NCI-H524 treated with DMSO at 0.1 percent for 48 hours (cell line): ENCODE measurements at places on chromosomes 1 and 21.
A peak's percentile ranks its signal among the peaks of the same experiment; 100 is the strongest.

GRCh38 chr1:208002078-208002477 lies 91.2 kb upstream of the CD34 start:
- no peak for DNase-seq

- no peak for DNase-seq
Measured at GRCh38 chr1:182484531-182485257, 34.7 kb downstream of the RGSL1 start.

- DNase-seq = no peak
Measured at GRCh38 chr1:245258271-245258920, 103.6 kb downstream of the KIF26B start.

DNA sequence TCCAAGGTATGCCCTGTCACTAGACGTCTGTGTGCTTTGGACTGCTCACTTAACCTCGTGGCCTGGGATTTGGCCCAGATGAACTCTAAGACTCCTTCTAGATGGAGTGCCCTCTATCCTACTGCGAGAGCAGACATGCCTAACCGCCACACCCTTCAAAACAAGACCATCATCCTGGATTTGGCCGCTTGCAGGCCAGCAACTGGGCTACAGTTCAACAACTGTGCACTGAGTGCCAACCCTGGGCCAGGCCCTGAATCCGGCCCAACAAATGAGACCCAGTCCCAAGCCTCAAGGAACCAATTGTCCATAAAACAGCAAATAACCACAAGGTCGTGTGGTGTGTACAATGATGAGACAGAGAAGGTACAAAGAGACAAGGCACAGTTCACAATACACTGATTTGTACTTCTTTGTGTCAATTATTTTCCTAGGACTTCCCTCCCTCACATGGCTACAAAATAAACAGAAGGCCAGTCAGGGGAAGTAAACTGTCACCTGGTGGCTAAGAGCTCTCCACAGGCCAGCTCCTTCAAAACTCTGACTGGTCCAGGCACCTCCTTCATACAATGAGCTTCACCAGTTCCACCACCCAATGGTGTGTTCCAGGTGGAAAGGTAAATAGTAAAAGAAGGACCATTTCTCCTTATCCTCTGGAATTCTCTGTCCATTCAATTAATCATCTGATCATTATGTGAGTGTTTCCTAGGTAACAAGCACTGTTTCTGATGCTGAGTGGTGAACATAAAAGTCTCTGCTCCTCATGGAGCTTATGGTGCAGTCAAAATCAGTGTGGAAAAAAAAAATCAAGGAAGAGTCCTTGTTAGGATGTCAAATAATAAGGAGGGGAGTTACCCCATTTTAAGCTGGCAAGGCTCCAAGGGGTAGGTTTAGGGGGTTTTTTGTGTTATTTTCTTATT lies 60.4 kb downstream of the CAPZB start:
- no peak for DNase-seq

DNA sequence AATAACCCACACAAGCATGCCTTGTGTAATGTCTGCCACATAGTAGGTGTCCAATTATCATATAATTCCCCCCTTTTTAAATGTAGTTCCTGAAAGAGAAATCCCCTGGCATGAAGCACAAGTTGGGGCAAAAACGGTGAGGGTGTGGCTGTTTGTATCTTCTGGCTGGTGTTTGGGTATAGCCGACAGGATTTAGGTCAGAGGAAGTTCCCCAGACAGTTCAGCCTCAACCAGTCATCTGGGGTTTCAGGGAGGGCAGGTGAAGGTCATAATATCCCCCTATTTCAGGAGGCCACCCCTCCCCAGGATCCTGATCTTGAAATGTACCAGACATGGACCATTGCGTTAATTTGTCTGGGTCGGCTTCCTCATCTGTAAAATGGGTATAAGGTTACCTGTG lies 29.1 kb upstream of the JUN start:
- DNase-seq = no peak

GRCh38 chr1:1166642-1167397 lies 6.9 kb upstream of the TTLL10 start:
- DNase-seq = no peak

- no peak for DNase-seq
Measured at GRCh38 chr1:25556791-25557476, 13.5 kb downstream of the LDLRAP1 start.

- no peak for DNase-seq
Measured at GRCh38 chr1:85824066-85824840, 116.0 kb upstream of the ZNHIT6 start.

DNA sequence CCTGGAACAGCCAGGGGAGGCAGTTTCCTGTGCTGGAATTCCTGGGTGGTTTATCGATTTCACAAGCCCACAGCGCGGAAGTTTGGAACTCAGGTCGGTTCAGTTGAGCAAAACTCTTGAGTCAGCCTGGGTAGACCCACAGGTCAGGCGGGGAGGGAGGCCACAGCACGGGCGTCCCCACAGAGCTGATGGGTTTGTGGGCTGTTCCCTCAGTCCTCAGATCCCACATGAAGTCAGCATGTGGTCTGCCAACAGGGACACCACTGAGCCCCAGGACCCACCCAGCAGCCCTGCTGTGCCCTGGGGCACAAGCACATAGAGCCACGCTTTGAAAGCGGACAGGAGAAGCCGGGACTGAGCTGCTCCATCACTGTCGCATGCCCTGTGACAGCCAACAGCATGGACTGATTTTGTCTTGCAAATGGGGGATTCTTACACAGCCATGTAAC lies 17.4 kb downstream of the BMP8A start:
- no peak for DNase-seq

DNA sequence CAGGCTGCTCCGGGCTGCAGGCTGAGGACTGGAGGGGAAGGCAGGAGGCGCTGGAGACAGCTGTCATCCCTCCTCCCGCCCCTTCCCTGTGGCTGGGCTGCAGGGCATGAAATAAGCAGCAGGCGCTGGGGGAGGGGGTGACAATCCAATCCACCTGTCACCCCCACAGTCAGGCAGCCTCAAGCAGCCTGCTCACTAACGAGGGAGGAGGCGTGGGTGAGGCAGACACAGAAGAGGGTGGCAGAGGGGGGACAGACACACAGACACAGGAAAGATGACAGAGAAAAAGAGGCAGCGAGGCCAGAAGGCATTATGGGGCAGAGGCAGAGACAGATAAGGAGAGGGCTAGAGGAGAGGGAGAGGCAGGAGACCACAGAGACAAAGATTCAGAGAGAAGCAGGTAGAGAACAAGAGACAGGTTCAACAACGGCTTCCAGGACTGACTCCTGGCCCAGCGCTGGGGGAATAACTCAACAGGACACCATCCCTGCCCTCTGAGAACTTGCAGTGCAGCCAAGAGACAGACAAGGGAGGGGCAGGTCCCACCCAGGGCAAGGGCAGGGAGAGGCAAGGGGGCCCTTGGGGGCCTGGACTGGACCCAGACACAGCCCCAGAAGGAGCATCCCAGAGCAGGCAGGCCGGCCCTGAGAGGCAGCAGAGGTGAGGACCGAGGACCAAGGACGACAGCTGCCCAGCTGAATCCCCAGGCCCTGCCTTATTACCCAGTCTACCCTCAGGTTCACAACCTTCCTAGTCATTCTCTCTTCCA lies 11.2 kb downstream of the MEF2D start:
- DNase-seq = peak; percentile 81

- DNase-seq = no peak
Measured at GRCh38 chr1:104265163-104265562, 515.5 kb downstream of the AMY1C start.

- no peak for DNase-seq
Measured at GRCh38 chr1:117301901-117302300, 65.3 kb upstream of the MAN1A2 start.

DNA sequence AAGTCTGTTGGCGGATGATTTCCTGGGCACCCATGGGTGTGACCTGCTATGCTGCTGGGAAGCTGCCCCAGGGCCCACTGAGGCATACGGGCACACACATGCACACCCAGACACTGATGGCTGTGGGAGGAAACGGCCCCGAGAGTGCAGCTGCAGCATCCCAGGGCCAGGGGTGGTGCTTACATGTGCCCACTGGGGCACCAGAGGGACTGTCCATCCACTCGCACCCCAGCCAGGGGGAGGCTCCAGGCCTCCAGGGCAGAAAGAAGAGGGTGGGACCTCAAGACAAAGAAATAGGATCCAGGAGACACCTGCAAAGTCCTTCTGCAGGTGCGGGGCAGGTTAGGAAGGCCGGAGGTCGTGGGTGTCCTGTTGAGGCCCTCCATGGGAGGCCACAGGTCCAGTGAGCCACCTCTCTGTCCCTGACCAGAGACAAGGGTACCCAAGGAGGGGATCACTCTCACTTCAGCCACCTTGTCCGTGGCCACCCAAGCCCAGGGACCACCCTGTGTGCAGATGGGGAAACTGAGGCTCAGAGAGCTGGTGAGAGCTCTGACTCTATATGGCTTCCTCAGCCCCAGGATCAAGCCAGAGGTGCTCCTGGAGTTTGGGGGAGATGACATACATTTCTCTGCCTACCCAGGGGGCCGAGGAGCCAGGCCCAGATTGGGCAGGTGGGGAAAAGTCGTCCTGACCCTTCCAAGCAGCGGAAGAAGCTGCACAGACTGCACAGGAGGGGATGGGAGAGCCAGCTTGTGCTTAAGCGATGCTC lies 57.1 kb downstream of the WNT9A start:
- DNase-seq = no peak

DNA sequence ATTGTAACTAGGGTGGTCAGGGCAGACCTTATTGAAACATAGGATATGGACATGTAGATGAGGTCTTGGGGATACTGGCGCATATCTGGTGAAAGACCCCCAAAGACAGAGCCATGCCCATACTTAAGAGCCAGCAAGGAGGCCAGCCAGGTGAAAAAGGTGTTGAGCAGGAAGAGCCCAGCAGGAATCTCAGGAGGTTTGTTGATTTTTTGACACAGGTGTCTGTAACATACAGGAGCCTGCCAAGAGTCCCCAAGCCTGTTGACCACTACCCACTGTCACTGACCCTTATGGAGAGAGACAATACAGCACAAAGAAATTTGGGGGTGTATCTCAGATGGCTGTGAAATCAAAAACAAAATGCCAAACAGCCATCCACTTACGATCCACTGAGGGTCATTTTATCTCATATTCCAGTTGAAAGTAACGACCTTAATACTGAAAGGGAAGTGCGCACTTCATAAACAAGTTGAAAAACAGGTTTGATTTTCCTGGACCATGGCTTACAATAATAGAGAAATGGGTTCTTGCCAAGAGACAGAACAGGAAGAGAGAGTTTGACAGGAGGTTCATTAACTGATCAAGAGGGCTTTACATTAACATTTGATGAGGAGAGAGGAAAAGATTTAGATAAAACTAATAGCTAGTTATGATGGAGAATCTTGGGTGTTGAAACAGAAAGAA lies 163.6 kb downstream of the GLUL start:
- no peak for DNase-seq

DNA sequence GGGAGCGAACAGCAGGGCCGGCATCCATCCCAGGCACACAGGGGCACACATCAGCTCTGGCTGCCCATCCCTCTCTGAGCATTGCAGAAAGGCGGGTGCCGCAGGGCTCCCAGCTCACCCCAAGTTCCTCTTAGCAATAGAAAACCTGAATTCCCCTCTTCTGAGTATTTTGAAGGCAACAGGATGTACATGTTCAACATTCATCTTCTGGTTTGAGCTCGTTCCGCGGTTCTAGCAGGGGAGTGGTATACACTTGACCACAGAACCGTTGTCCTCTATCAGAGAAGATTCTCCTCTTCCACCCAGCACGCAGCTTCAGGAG lies 23.6 kb downstream of the ACTA1 start:
- DNase-seq = no peak

GRCh38 chr1:115467196-115467595 lies 129.1 kb upstream of the NGF start:
- DNase-seq = no peak

DNA sequence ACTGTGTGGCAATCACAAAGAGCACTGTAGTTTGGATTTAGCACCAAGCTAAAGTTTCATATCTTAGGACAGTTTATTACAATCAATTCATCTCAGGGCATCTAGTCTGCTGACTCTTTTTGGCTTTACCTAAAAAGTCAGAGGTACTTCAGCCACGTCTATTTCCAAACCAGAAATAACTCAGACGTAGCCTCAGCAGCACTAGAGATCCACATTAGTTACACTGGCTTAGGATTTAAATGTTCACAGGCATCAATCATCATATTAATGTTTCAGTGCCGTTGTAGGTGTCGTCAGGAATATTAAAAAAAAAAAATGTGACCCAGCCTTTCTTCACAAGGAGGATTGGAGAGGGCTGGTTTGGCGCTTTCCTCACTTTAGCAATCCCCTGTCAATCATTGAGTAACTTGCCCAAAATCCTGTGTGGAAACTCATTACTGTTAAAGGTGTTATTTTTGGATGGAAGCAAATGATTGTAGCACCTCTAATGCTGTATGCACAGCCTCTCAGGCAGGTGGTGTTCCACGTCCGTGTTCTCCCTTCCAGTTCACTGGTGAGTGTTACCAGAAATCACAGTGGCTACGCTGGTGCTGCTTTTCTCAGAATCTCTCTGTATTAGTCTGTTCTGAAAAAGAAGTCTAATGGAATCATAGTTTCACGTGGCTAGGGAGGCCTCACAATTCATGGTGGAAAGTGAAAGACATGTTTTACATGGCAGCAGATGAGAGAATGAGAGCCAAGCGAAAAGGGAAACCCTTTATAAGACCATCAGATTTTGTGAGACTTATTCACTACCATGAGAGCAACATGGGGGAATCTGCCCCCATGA lies 45.4 kb downstream of the NEK7 start:
- DNase-seq = no peak

DNA sequence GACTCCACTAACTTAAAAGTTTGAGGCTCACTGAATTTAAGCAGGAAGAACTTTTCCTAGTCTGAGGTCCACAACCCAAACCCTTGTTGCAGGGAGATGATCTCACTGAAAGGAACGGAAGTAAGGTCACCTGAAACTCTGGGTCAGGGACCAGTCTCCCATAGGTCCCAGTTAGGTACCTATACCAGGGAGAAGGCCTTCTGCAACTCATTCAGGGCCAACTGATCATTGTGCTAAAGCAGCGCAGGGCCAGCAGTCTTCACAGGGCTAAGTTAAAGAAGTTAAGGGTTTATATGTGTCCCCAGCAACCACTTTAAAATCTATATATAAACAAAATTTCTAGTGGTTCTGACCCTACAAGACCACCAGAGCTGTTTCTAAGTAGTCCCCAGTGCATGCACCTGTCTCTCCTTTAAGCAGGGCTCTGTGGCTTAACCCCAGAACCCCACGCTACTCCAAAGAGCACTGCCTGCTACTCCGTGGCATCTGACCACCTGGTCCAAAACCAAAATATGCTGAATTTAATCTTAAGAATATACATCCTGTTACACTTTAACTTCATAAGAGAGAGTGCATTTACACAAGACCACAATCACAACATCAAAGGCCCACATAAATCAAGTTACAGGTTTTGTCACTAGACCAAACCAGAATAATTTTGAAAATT lies 2.8 kb downstream of the SRSF10 start:
- no peak for DNase-seq

DNA sequence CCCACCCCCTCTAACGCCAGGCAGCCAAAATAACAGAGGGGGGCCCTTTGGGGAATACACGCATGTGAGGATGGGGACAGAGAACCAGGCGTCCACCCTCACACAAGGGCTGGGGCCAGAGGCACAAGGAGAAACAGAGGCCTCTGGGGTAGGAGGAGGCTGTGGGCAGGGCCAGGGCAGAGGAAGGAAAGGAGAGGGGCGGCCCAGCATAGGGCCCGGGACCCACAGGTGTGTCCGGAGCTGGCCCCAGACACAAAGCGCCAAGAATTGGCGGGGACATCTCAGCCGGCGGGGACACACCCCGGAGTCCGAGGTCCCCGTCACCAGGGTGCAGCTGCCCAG lies 6.7 kb downstream of the PLEKHG5 start:
- DNase-seq = no peak
